Renal cortical epithelial cell (primary cell): ENCODE measurements at places on chromosomes 2 and 18. TPM values are rescaled to one million over a fixed set of nuclear protein-coding genes. Genes with fewer than 3 reads are reported as not detected.

ASB18 gene
- total RNA-seq = not detected in 2 replicates

EMILIN1 gene
- total RNA-seq = 0.30 and 0.69 TPM in 2 replicates

C2orf81 gene
- 1.4 and 3.9 TPM in 2 replicates for total RNA-seq

NYAP2 gene
- total RNA-seq = not detected in 2 replicates

ZC3H6 gene
- total RNA-seq = 4.7 and 7.0 TPM in 2 replicates

ST8SIA3 gene
- total RNA-seq = not detected in 2 replicates

LAMA1 gene
- 2.3 and 4.3 TPM in 2 replicates for total RNA-seq

HOXD13 gene
- not detected in 2 replicates for total RNA-seq

ACMSD gene
- total RNA-seq = 3.3 and 21.7 TPM in 2 replicates

LIMS3 gene
- 7.5 TPM in 1 of 2 replicates, not detected in the other for total RNA-seq

HMSD gene
- total RNA-seq = 0.17 TPM in 1 of 2 replicates, not detected in the other

DPYSL5 gene
- total RNA-seq = not detected in 2 replicates
